ENCODE measurements at places on chromosomes 16 and 17. TPM values are rescaled to one million over a fixed set of nuclear protein-coding genes. Genes with fewer than 3 reads are reported as not detected.

The SGF29 gene
- total RNA-seq: 73.0 TPM

GRCh38 chr17:11279776-11280344 is 38.8 kb downstream of the SHISA6 start:
- H3K4me3 ChIP-seq: no peak overlapping the region
- H3K36me3 ChIP-seq: no peaks in the 10 kb centered on the region
- no peak overlapping the region for H3K27ac ChIP-seq
- no peak for DNase-seq
- no peaks in the 10 kb centered on the region for H3K4me1 ChIP-seq
- no peaks in the 10 kb centered on the region for H3K27me3 ChIP-seq

- no peak overlapping the region for H3K4me3 ChIP-seq
- H3K4me1 ChIP-seq: no peaks in the 10 kb centered on the region
- peaks cover 12% of the 10 kb centered on the region for H3K36me3 ChIP-seq
- peak overlapping the region; percentile 9 for H3K27ac ChIP-seq
- no peak for DNase-seq
These were observed 19.4 kb upstream of the TRIM25 start for GRCh38 chr17:56933151-56933745.

DNA sequence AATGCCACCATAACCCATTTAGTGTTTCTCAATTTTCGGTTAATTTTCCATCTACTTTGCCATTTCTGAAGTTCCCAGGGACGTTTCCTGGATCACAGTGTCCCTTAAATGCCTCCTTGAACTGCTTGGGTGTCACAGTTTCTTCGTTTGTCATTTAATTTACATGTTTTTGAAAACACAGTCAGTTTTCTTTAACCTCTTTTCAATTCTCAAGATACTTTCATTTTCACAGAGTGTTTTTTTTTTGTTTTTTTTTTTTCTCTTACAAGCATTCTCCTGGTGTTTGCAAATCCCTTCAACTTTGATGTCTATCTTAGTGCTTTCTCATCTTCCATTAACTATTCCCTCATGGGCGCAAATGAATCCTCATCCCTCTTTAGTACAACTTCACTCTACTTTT is 283.7 kb downstream of the GRIN2A start:
- H3K4me3 ChIP-seq: no peak overlapping the region
- no peaks in the 10 kb centered on the region for H3K36me3 ChIP-seq
- H3K27ac ChIP-seq: no peak overlapping the region

- peaks cover 25% of the 10 kb centered on the region for H3K4me1 ChIP-seq
- H3K4me3 ChIP-seq: peak overlapping the region; percentile 78
- H3K36me3 ChIP-seq: no peaks in the 10 kb centered on the region
- H3K27me3 ChIP-seq: no peaks in the 10 kb centered on the region
- H3K27ac ChIP-seq: peak overlapping the region; percentile 38
These were observed 721 bp downstream of the TBCD start for GRCh38 chr17:82752371-82753200.

DNA sequence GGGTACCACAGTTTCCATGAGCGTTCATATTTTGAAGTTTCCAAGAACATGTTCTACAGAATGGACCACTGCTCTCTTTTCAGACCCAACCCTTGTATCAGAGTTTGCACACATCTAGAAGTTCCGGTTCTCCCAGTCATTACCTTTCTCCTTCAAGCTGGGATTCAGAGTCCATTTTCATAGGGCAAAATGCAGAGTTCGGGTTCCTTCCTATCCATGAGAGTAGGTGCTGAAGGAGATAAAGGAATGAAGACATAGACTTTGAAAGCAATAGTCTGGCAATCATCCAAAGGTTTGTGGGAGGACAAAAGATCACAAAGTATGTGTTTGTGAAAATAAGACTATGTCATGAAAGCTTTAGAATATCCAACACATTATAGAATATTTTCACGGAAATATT is 699.6 kb downstream of the MAF start:
- no peak overlapping the region for H3K27ac ChIP-seq
- H3K4me3 ChIP-seq: no peak overlapping the region
- no peaks in the 10 kb centered on the region for H3K27me3 ChIP-seq
- H3K36me3 ChIP-seq: peaks cover 7% of the 10 kb centered on the region
- no peaks in the 10 kb centered on the region for H3K4me1 ChIP-seq
- DNase-seq: no peak

GRCh38 chr17:9241371-9241712 is 220.0 kb downstream of the NTN1 start:
- peak overlapping the region; percentile 72 for H3K4me3 ChIP-seq
- no peak for DNase-seq
- peaks cover 2% of the 10 kb centered on the region for H3K36me3 ChIP-seq

GRCh38 chr16:76278980-76279379 is 1.8 kb downstream of the CNTNAP4 start:
- H3K27ac ChIP-seq: no peak overlapping the region
- no peak for DNase-seq
- H3K27me3 ChIP-seq: peaks cover 4% of the 10 kb centered on the region
- H3K4me3 ChIP-seq: no peak overlapping the region
- no peaks in the 10 kb centered on the region for H3K36me3 ChIP-seq

- H3K27ac ChIP-seq: no peak overlapping the region
- H3K4me3 ChIP-seq: no peak overlapping the region
- no peaks in the 10 kb centered on the region for H3K27me3 ChIP-seq
- no peak for DNase-seq
- H3K4me1 ChIP-seq: peaks cover 9% of the 10 kb centered on the region
These were observed 19.6 kb upstream of the CEP20 start for GRCh38 chr16:15907863-15908478.
